ENCODE measurements at places on chromosomes 11 and 22. TPM values are rescaled to one million over a fixed set of nuclear protein-coding genes. Genes with fewer than 3 reads are reported as not detected.

CAPN1 gene
- total RNA-seq, result 174 TPM

GAS2 gene
- 2.3 TPM for total RNA-seq

KRTAP5-9 gene
- total RNA-seq, result 0.16 TPM

KCNJ1 gene
- not detected for total RNA-seq

GRAMD1B gene
- 23.9 TPM for total RNA-seq

FZD4 gene
- total RNA-seq, result 9.1 TPM

CCDC15 gene
- total RNA-seq, result 1.6 TPM

PATE4 gene
- total RNA-seq, result not detected

ADAMTS8 gene
- total RNA-seq, result 0.12 TPM

CTSW gene
- total RNA-seq, result not detected

FERMT3 gene
- total RNA-seq, result 1.9 TPM

INPP5J gene
- 0.24 TPM for total RNA-seq

FOSL1 gene
- 22.2 TPM for total RNA-seq

RIBC2 gene
- 0.16 TPM for total RNA-seq

PLAAT2 gene
- not detected for total RNA-seq

NAALAD2 gene
- 7.4 TPM for total RNA-seq

APOBEC3F gene
- total RNA-seq, result 5.5 TPM

SLC22A25 gene
- total RNA-seq, result not detected

MS4A15 gene
- total RNA-seq, result not detected

HBG2 gene
- total RNA-seq, result not detected

GGT5 gene
- 3.3 TPM for total RNA-seq

NXPE2 gene
- total RNA-seq, result 0.16 TPM

SMC1B gene
- total RNA-seq, result not detected

PHOX2A gene
- not detected for total RNA-seq

SUN2 gene
- 82.9 TPM for total RNA-seq

LBHD1 gene
- 4.0 TPM for total RNA-seq

RHOD gene
- 27.1 TPM for total RNA-seq

NDUFS8 gene
- 68.1 TPM for total RNA-seq

ZNF214 gene
- total RNA-seq, result 4.7 TPM

OR5AK2 gene
- not detected for total RNA-seq

AGBL2 gene
- total RNA-seq, result 1.3 TPM

Measured in hair follicle dermal papilla cell (primary cell).